ENCODE measurements at places on chromosomes 1 and 21. TPM values are rescaled to one million over a fixed set of nuclear protein-coding genes. Genes with fewer than 3 reads are reported as not detected.
A peak's percentile ranks its signal among the peaks of the same experiment; 100 is the strongest.

GRCh38 chr21:42251654-42252324 lies 32.8 kb downstream of the ABCG1 start:
- no peaks in the 10 kb centered on the region for H3K27me3 ChIP-seq
- peaks cover 7% of the 10 kb centered on the region for H3K4me1 ChIP-seq
- no peak for DNase-seq
- H3K36me3 ChIP-seq: no peaks in the 10 kb centered on the region
- H3K4me3 ChIP-seq: no peak overlapping the region
- H3K27ac ChIP-seq: no peak overlapping the region

DNA sequence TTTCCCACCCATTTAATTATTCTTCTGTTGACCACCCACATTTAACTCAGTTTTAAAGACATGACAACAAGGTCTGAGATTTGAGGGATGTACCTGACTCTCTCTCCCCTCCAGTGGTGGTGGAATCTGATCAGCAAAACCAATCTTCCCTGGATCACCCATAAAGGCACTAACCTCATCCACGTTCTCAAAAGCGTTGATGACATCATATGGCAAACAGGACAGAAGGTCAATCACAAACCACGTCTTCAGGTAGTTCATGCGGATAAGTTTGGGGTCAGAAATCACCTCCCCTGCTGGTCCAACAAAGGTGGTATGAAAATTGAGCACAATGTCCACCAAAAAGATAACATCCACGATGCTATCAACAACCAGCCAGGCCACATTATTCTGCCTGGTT lies 115.3 kb downstream of the KCNH1 start:
- H3K27me3 ChIP-seq: no peaks in the 10 kb centered on the region
- H3K36me3 ChIP-seq: no peaks in the 10 kb centered on the region
- no peak for DNase-seq
- H3K27ac ChIP-seq: no peak overlapping the region
- no peaks in the 10 kb centered on the region for H3K4me1 ChIP-seq

DNA sequence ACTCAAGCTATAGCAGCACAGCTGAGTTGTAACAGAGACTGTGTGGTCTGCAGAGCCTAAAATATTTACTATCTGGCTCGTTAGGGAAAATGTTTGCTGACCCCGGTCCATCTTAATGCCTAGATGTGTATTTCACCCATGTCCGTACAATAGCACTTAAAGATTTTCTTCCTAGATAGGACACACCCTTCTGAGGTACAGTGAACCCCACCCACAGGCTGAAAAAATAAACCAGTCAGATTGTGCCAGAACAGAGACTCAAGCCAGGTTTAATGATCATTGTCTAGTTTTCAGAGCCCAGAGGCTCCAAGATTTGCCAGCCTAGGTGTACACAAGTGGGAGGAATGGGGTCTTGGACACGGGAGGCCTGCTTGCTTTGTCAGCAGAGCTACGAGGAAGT lies 5.6 kb downstream of the AMIGO1 start:
- no peak for DNase-seq

EXOSC10 gene
- 41.3 TPM for total RNA-seq

DNA sequence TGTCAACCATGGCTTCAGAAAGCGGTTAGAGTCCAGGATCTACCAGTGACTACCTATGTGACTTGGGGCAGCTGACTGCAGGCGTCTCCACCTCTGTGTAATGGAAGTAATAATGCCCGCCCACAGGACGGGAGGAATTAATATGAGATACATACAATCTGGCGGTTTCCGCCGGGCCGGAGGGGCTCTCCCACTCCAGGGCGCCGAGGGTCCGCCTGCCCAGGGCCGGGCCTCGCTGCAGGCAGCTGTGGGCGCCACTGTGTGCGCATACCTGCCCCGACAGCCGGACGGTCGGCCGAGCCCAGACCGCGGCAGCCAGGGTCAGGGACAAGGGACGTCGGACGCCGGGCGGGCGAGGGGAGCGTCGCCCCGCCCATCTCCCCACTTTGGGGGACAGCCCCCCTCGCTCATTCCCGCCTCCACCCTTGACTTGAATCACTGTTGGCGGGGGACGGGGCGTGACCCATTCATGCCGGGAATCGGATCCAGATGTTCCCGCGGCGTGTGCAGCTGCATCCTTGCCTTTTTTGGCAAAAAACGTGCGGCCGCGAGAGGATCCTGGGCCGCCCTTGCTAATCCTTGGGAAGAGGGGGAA lies 6.0 kb upstream of the SF3A3 start:
- H3K27ac ChIP-seq: peak overlapping the region; percentile 96
- H3K36me3 ChIP-seq: no peaks in the 10 kb centered on the region
- H3K27me3 ChIP-seq: no peaks in the 10 kb centered on the region
- H3K4me3 ChIP-seq: peak overlapping the region; percentile 41
- DNase-seq: peak; percentile 96

AKIRIN1 gene
- total RNA-seq: 51.5 TPM

GRCh38 chr1:164969253-164969652 lies 387.3 kb downstream of the LMX1A start:
- H3K4me1 ChIP-seq: no peaks in the 10 kb centered on the region
- no peak for DNase-seq
- H3K27ac ChIP-seq: no peak overlapping the region
- H3K27me3 ChIP-seq: no peaks in the 10 kb centered on the region
- H3K36me3 ChIP-seq: no peaks in the 10 kb centered on the region

DNA sequence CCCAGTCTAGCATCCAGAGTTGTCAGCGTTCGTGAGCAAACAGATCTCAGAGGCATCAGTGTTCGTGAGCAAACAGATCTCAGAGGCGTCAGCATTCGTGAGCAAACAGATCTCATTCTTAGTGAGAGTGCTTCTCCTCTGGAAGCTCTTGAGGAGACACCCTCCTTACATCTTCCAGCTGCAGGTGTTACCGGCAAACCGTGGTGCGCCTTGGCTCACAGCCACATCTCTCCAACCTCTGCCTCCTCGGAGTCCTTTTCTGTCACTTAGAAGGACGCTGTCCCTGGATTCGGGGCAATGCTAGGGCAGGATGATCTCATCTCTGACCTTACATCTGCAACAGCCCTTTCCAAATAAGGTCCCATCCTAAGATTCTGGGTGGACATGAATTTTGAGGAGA lies 14.6 kb upstream of the UMODL1 start:
- no peaks in the 10 kb centered on the region for H3K4me1 ChIP-seq
- DNase-seq: no peak
- no peaks in the 10 kb centered on the region for H3K27me3 ChIP-seq
- H3K36me3 ChIP-seq: no peaks in the 10 kb centered on the region

DNA sequence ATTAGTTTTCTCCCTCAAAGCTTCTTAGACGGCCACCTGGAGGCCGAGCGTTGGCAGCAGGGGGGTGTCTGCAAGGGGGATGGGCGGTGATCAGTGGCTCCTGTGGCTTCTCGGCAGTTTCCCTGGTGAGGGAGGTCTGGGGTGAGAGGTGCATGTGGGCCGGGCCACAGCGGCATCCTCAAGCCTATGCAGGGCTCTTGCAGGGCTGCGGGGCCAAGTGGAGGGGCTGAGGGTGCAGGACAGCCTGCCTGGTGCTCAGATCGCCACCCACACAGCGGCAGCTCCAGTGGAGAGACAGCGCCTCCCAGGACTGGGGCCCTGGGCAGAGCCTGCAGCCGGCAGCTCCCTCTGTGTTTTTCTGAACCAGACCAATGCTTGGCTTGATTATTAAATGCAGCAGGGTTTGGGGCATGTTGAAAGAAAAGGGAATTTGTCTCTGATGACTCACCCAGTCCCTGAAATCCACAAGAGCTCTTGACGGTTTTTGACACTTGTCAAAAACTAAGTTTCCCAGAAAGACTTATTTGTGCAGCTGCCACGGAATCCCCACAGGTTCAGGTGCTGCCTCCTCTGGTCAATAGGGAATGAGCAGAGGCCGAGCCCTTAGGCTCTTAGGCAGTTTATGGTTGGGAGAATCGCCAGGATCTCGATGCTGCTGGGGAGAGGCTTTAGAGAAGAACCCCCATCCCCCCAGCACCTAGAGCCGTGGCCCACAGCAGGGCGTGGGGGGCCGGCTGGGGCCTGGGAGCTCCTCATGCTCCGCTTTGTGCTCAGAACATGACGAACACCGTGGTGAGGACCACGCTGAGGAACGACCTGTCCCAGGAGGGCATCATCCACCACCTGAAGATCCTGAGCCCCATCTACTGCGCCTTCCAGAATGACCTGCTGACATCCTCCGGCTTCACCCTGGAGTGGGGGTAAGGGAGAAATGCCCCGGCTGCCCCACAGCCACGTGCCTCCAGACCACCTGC lies 54.7 kb downstream of the UMODL1 start:
- H3K27me3 ChIP-seq: no peaks in the 10 kb centered on the region
- no peak for DNase-seq
- no peaks in the 10 kb centered on the region for H3K36me3 ChIP-seq
- H3K27ac ChIP-seq: no peak overlapping the region
- H3K4me3 ChIP-seq: no peak overlapping the region

CRNN gene
- not detected for total RNA-seq

TMIGD3 gene
- total RNA-seq: 5.8 TPM

GRCh38 chr1:226993814-226994585 lies 53.9 kb downstream of the COQ8A start:
- peak; percentile 63 for DNase-seq
- H3K27ac ChIP-seq: peak overlapping the region; percentile 33
- no peaks in the 10 kb centered on the region for H3K27me3 ChIP-seq
- H3K4me1 ChIP-seq: peaks cover 26% of the 10 kb centered on the region

GRCh38 chr1:67958472-67958871 lies 92.0 kb downstream of the DIRAS3 start:
- no peaks in the 10 kb centered on the region for H3K4me1 ChIP-seq
- H3K4me3 ChIP-seq: no peak overlapping the region
- no peak overlapping the region for H3K27ac ChIP-seq
- H3K27me3 ChIP-seq: no peaks in the 10 kb centered on the region
- no peaks in the 10 kb centered on the region for H3K36me3 ChIP-seq

VWA1 gene
- 51.0 TPM for total RNA-seq

DNA sequence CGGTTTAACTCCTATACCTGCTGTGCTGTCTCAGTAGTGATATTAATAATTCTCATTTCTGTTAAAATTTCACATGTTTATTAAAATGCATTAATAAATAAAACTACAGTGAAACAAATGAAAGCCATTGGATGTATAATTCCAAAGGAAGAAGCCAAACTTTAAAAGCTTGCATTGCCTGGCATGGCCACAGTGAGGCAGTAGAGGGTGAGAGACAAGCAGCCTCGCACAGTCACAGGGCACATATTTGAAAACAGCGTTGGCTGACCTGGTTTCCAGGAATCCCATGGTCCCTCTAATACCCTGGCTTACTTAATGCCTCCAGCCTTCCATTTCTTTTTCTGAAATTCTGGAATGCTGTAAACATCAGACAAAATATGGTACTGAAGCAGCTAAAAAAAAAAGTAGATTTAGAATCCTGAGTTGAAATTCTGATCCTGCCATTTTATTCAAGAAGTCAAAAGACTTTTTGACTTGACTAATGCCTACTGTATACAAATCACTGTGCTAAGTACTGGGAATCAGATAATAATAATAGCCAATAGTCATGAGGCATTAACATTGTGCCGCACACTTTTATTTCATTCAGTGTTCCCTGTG lies 6.7 kb upstream of the RNASEL start:
- peak; percentile 85 for DNase-seq

MAN1C1 gene
- 17.5 TPM for total RNA-seq

REG4 gene
- total RNA-seq: not detected

UBIAD1 gene
- total RNA-seq: 9.5 TPM

DNA sequence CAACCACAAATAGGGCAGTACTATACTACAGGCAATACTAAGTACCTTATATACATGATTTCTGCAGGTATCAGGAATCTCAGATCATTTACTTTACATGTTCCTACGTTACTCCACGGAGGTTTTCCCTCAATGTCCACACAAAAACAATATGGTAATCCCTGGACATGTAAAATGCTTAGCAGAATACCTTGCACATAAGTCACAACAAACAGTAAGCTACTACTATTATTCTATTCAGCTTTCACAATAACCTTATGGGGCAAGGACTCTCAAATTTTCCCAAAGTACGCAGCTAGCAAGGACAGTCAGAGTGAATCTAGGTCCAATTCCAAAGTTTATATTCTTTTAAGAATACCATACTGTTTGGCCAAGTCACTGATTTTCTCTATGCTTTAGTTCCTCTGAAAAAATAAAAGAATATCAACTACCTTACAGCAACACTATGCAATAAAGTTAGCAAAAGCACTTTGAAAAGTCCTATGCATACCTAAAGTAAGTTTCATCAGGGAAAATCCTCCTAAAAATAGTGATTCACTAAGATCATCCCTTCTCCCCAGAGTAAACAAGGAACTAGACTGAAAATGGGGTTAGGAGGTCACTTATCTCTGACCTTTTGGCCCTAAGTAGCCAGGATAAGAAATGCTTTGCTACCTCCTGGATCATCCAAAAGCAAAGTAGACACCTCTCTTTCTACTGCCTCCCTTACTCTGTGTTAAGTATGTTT lies 67.4 kb downstream of the LUZP1 start:
- no peaks in the 10 kb centered on the region for H3K27me3 ChIP-seq
- H3K36me3 ChIP-seq: no peaks in the 10 kb centered on the region
- H3K27ac ChIP-seq: peak overlapping the region; percentile 38
- no peak for DNase-seq
- H3K4me1 ChIP-seq: peaks cover 48% of the 10 kb centered on the region

DNA sequence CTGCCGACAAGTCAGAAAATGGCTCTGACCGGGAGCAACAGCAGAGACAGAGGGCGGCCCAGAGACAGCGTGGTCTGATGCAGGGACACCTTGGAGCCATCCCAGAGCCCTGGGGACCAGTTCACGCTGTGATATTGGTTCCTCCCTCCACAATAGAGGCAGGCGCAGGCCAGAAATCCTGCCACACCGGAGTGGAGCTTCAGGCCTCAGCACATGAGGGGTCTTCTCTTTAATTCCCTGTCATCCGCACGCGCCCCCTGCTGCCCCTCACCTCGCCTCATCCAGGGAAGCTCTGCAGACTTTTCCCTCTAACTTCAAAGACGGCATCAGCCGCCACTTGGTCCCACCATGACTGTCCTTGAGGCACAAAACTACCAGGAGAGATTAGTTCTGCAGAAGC lies 75.5 kb upstream of the ANGPTL1 start:
- no peak overlapping the region for H3K27ac ChIP-seq
- no peak for DNase-seq
- H3K27me3 ChIP-seq: no peaks in the 10 kb centered on the region
- no peak overlapping the region for H3K4me3 ChIP-seq

- DNase-seq: no peak
- H3K4me1 ChIP-seq: peaks cover 42% of the 10 kb centered on the region
- no peak within 1 kb of the TSS for H3K27ac ChIP-seq
These were observed at the start of gene KIF26B for GRCh38 chr1:245154429-245155271. Gene KIF26B, plus strand, starts transcription at chr1:245154985. Its CDS starts 440 bp downstream, at chr1:245155425.

DNA sequence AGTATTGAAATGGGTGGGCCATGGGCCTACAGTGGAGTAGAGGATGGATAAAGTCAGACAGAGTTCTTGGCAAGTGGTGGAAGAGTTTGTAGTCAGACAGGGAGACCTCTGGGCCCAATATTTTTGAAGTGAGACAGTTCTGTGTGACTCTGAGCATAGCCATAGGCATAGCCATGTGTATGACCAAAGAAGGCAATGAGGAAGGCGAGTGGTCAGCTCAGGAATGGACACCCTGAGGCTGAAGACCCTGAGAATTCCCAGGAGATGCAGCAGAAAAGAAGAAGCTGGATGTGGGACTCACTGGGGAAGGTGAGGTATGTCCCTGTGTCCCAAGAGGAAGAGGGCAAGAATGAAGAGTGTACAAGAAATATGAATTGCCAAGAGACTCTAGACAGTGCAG lies 210.6 kb upstream of the IRF2BP2 start:
- DNase-seq: no peak
- H3K27me3 ChIP-seq: no peaks in the 10 kb centered on the region
- H3K4me1 ChIP-seq: no peaks in the 10 kb centered on the region
- no peak overlapping the region for H3K27ac ChIP-seq
- no peak overlapping the region for H3K4me3 ChIP-seq

Data from sigmoid colon (tissue), 7 donors.